Stimulated activated CD4-positive, alpha-beta T cell treated with anti-CD3 and anti-CD28 coated beads, Interleukin-4, amount 100 ng/mL, for 1 hour (primary cell): ENCODE measurements at places on chromosomes 16 and 17.
A peak's percentile ranks its signal among the peaks of the same experiment; 100 is the strongest.

DNA sequence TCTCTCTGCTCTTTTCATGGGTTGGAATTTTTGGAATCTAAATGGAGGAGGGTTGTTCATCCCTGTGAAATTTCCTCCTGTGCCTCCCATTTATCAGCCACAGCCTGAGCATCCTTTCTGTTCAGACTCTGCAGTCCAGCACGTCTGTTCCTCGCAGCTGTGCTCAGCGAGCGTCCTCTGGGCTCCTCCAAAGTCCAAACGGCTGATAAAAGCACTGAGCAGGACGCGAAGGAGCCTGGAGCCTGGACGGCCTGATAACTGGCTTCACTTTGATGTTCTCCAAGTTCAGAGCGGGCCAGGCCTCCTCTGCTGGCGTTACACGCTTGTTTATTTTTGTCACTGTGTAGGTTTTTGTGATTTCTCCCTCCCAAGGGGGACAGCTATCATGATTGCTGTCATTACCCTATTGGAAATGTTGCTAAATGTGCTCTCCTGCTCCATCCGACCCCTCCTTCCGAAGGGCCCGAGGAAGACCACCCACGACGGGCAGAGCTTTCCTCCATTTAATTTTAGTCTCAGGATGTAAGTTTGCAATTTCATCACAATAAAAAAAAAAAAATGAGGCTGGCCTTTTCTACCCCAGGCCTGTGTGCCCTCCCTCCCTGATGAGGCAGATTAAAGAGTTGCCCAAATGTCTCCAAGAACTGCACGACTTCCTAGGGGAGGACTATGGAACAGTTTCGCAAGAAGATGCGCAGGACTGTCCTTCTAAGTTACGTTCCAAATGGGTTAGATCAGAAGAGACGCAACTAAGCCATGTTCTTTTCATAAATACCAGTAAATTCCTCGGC is 290.5 kb upstream of the FOXF1 start:
- DNase-seq: no peak

DNA sequence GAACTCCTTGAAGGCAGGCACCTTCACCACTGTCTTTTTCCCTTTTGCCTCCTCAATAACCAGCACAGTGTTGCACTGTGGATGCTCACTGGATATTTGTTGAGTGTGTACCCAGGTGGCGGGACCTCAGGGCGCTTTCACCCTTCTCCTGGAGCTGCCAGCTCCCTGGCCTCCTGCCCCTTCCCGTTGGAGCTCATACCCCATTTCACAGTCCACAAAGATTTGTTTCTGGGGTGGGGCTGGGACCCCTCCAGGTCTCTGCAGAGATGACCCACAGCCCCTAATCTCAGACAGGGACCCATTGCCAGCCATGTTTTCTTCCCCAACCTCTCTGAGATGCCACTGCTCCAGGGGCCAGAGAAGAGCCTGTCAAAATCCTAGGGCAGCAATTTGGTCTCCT is 12.4 kb downstream of the ALOX12B start:
- no peak for DNase-seq

DNA sequence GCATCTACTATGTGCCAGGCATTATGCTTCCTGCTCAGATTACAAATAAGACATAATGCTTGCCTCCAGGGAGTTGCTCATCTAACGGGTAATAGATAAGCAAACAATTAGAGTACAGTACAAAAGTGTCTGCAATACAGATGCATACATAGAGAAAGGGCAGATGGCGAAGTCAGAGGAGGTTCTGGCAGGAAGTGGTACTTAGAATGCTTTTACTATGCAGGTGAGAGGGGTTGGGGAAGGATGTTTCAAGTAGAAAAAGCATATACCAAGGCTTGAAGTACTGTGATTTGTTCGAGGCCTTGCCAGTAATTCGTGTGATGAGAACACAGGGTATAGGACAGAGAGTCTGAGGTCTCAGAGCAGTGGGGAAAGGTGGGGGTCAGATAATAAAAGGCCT is 349.8 kb downstream of the UTP18 start:
- DNase-seq: no peak

GRCh38 chr17:54029986-54030385 is 207.3 kb downstream of the KIF2B start:
- DNase-seq: no peak

DNA sequence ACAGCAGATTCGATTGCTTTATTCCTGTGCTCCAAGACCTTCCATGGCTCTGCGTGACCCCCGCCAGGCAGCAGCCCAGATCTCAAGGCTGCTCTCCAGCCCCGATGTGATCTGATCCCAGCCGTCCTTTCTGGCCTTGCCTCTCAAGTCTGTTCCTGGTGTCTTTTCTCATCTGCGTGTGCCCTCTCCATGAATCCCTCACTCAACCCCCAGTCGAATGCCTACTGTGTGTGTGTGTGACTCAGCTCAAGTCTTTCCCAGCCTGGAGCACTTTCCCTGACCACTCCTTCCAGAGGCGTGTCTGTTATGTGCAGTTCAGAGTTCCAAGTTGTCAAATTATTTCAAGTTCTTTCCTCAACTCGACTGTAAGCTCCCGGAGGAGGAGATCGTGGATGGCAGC is 64.0 kb downstream of the MRM1 start:
- no peak for DNase-seq

GRCh38 chr16:9976601-9977000 is 205.6 kb downstream of the GRIN2A start:
- no peak for DNase-seq

DNA sequence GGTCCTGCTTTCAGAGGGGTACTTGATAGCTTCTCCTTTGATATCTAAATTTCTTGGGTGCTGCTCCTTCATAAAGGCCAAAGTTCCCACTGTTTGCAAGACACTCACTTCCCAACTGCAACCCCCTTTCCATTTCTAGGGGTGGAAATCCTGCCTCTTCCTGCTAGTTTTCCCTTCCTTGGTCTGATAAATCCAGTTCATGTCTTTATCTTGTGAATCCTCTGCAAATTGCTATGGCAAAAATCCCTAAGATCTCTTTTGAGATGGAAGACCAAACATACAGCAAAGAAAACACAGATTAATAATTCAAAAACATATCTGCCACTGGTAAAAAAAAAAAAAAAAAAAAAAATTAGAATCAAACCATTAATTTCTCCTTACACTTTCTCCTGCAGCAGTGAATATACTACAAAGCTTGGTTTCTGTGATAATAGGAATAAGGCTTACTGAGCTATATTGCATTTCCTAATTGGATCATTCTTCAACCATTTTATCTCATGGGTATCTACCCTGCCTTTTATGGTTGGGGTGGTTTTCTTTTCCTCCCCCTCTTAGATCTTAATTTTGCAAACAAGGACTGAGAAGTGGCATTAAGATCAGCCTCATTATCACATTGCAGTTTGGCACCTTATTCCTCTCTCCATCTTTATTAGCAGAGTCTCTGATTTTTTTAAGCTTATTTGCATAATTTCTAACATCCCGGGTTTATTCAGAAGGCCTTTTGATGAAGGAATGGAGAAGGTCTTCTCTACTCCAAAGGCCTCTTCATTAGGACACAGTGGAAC is 439.1 kb downstream of the XYLT1 start:
- no peak for DNase-seq

GRCh38 chr16:77376358-77376757 is 58.5 kb downstream of the ADAMTS18 start:
- DNase-seq: peak; percentile 13

DNA sequence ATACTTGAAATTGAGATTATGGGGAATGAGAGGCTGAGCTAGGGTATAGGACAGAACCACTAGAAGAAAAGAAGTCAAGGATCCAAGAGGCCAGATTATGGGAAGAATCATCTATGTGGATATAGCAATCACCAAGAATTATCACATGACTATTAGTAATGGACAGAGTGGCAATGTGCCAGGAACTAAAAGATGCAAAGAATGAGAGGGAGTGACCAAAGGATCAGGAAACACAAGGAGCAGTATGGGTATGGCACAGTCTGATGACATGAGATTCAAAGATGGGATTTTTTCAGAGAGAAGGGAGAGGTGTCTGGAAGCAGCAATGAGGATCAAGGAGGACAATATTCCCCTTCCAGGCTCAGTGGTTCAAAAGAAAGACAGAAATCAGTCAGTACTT is 212.2 kb downstream of the AATF start:
- no peak for DNase-seq

DNA sequence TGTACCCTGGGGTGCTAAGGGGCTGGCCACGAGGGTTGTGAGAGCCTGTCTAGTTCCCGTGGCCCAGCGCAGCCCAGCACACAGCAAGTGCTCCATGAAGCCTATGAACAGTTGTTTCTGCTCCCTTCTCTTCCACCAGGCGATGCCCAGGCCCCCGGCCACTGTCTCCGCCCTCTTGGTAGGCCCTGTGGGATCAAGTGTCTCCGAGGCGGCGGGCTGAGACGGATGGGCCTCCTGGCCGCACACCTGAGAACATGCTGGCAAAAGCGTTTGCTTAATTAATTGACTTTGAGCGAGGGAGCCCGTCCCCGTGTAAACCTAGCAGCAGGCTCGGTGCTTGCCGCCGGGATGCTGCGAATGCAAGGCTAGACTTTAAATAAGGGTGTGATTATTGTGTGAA is 129.7 kb upstream of the GSE1 start:
- no peak for DNase-seq

DNA sequence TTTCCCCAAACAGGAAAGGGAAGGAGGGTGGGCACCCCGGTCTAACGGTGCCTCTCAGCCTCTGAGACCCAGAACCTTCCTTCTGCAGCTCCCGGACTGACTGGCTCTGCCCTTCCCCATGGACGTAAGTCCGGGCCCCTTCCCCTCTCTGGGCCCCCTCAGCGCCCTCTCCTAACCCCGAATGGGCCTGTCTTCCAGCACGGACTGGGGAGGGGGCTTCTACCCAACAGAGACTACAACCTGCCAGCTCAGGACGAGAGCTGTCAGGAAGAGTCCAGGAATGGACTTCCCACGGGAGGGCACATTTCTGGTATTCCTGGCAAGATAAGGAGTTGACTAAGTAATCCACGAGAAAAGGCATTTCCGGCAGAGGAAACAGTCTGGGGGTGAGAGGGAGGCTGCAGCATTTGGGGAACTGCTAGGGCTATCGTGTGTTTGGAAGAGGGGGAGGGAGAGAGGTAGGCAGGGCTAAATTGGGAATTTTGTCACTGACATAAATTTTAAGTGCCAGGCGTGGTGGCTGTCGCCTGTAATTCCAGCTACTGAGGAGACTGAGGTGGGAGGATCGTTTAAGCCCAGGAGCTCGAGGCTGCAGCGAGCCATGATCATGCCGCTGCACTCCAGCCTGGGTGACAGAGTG is 12.1 kb upstream of the ALDOA start:
- DNase-seq: no peak

GRCh38 chr16:65312795-65313194 is 190.9 kb upstream of the CDH11 start:
- no peak for DNase-seq

- DNase-seq: no peak
Measured at GRCh38 chr17:4516735-4517134, 18.1 kb downstream of the SPNS2 start.

- no peak for DNase-seq
Measured at GRCh38 chr16:57764341-57765159, 29.0 kb downstream of the KATNB1 start.

- no peak for DNase-seq
Measured at GRCh38 chr17:78939615-78940014, 14.4 kb upstream of the TIMP2 start.

DNA sequence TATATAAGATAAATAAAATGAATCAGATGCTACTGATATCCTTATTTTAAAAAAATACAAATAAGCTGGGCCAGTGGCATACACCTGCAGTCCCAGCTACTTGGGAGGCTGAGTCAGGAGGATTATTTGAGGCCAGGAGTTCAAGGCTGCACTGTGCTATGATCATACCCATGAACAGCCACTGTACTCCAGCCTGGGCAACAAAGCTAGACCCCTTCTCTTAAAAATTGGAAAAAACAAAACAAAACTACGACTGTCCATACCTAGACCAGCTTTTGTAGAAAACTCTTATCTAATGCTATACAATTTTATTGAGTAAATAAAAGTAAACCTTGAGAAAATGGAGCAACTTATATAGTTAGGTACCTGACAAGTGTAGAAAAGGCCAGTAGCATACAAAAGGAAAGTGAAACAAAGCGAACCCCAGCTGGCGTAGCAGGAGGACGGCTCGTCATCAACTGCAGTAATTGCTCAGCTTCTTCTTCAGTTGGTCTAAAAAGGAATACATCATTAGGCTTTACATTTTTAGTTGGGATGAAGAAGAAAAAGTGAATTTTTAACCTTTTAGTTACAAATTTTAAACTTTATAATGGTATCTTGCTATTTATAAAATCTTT is 23.6 kb downstream of the INTS2 start:
- peak; percentile 6 for DNase-seq

DNA sequence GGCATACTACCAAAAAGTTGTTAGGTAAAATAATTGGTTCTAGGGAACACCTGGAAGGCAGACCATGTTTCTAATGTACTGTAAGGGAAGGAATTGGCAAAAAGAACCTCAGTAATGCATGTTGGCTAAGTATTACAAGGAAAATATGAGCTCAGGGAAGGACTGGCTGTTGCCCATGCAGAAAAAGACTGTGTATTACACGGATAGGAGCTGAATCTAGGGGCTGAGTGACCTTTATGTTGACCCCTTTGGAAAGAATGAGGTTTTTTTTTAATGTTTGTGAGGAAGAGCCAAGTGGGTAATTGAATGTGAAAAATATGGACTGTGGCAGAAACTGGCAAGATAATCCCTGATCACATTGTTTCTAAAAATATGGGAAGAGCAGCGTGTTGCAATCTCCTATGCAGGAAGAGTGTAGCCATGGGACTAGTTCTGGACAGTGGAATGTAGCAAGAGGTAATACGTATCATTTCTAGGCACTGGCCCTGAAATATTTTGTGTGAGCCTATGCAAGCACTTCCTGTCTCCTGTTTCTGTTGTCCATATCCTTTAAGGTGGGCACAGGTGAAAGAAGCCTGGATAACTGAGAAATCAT is 95.1 kb upstream of the CNTNAP4 start:
- DNase-seq: no peak

- DNase-seq: peak; percentile 92
Measured at GRCh38 chr17:59154721-59155438, at the start of gene SKA2. Gene SKA2, minus strand, starts transcription at chr17:59155186. Its CDS starts 23 bp downstream, at chr17:59155163.

- no peak for DNase-seq
Measured at GRCh38 chr16:48352648-48353390, 32.4 kb downstream of the SIAH1 start.

DNA sequence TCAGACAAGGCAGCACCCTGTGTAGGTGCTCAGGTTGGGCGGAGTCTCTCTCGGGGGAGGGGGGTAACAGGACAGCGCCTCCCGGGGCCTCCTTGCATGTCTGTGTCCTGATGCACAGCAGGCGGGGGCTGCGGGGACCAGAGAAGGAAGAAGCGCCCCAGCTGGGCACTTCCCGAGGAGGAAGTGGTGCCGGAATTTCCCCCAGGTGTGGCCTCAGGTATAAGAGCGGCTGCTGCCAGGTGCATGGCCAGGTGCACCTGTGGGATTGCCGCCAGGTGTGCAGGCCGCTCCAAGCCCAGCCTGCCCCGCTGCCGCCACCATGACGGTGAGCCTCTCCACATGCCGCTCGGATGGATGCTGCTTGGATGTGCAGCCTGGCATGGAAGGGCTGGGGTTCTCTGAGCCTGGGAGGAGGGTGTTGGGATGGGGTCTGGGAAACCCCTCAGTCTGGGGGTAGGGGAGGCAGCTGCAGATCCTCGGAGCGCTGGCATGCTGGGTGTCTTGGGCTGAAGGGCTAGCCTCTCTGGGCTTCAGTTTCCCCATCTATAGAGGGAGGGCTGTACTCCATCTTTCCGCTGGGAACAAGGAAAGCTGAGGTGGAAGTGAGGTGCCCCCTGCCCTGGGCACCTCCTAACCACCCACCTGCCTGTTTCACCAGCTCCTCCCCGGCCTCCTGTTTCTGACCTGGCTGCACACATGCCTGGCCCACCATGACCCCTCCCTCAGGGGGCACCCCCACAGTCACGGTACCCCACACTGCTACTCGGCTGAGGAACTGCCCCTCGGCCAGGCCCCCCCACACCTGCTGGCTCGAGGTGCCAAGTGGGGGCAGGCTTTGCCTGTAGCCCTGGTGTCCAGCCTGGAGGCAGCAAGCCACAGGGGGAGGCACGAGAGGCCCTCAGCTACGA is at the start of gene IL17C:
TSS of gene IL17C (plus strand) at position 250 of the 908 bp plus-strand sequence. CDS start at position 320, 70 bp downstream.
- no peak for DNase-seq
